ENCODE measurements at places on chromosomes 1 and 21.

- DNase-seq, result no peak
Observed at GRCh38 chr1:209072481-209072880, 511.0 kb upstream of the CAMK1G start.

GRCh38 chr21:46207920-46208591 lies 20.5 kb downstream of the LSS start:
- no peak for DNase-seq

DNA sequence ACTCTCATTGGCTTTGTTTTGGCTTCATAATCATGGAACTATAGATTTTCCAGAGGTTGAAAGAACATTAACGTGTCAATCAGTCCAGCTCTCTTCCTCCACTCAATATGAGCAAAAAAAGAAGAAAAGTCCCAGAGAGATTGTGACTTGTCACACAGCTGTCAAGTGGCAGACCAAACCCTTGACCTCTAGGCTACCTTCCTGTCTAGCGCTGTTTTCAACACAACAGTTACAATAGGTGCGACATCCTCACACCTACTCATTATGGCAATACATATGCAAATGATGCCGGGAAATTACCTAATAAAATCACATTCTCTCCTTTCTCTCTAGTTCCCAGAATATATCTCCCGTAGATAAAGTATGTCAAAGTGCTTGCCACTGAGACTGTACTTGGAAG lies 1.1 kb downstream of the WARS2 start:
- DNase-seq, result no peak

DNA sequence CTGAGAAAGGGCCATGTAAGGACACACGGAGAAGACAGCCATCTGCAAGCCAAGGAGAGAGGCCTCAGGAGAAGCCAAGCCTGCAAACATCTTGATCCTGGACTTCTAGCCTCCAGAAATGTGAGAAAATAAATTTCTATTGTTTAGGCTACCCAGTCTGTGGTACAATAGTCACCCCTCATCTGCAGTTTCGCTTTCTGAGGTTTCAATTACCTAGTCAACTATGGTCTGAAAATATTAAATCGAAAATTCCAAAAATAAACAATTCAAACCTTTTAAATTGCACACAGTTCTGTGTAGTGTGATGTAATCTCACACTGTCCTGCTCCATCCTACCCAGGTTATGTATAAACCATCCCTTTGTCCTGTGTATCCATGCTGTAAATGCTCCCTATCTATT lies 52.6 kb downstream of the ZNF644 start:
- no peak for DNase-seq

DNA sequence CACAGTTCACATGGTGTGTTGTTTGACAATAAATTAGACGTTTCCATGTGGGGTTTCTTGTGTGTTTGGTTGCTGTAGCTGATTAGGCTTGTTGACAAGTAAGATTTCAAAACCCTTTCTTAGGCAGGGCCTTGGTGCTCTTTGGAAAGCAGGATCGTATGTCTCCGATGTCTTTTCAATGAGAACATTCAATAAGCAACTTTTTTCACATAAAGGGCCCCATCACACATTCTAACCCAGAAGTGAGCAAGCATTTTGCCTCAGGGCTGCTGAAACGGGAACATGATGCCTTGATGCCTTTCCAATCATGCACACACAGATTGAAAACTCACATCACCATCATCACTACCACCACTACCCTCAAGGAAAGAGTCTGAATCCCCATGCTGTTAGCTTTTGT lies 33.1 kb downstream of the LPAR3 start:
- DNase-seq, result no peak

GRCh38 chr1:226310637-226311195 lies 1.8 kb upstream of the LIN9 start:
- no peak for DNase-seq
